T1000 (cell line): ENCODE measurements at places on chromosomes 11 and 22.

DNA sequence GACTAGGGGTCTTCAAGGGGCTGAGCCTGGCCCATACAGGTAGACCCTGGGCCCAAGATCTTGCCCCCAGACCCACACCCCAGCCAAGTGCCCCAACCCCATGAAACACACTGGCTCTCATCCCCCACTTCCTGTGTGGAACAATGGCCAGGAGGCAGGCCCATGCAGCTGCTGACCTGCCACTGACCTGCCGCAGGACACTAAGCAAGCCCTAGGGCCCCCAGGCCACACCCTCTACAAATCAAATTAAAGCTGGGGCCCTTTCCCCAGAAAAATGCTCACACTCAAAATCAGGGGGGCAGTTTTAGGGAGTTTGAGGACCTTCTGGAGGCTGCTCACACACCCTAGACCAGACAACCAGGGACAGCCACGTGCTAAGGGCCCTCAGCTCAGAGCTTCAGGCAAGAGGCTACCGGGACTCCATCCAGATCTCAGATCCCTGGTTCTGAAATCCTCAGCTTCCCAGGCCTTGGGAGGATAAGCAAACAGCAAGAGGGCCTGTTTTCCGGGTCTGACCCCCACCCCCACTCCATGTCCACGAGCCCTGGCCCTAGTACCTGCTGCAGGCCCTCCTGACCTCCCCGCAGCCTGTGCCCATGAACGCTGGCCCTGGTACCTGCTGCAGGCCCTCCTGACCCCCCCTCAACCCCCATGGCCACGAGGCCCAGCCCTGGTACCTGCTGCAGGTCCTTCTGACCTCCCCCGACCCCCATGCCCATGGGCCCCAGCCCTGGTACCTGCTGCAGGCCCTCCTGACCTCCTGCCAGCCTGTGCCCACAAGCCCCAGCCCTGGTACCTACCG lies 10.0 kb downstream of the CARD10 start:
- no peak for DNase-seq

DNA sequence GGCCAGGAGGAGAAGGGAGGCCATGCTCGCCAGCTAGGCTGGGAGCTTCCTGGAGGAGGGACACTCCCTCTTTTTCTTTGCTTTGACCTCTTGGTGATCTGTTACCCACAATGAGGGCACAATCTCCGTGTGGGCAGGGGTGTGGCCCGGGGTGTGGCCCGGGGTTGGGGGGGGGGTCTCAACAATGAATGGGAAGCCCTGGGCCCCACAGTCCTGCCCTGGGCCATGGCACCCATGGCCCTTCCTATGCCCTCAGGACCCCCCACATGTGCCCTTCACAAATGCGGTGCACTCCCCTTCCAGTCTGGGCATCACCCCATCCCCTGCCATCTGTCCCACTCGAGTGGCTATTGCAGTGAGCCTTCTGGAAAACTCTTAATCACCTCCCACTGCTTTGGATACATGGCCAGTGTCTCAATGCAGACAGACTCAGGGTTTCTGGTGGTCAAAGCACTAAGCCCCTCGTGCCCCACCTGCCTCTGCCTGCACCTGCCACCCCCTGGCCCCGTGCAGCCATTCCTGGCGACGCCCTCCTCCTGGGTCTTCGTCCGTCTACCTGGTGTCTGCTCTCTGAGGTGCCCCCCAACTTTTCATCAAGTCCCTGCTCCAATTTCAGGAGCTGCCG lies 611.3 kb downstream of the TBC1D22A start:
- no peak for DNase-seq

DNA sequence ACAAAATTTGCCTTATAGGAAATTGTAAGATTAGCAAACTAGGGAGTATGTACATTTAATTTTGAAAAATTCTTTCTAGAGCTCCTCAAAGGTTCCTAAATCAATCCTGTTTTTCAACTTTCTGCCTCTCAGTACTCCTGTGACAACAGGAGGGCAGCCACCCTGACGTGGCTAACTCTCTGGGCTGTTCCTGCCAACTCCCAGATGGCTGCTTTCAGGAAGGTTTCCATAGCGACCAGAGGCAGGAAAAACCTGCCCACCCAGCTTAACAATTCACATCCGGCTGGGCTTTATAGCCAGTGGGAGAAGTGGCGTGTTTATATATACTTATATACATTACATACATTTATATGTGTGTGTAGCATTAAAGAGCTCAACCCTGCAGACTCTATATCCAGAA lies 26.5 kb downstream of the SGSM3 start:
- DNase-seq: no peak

DNA sequence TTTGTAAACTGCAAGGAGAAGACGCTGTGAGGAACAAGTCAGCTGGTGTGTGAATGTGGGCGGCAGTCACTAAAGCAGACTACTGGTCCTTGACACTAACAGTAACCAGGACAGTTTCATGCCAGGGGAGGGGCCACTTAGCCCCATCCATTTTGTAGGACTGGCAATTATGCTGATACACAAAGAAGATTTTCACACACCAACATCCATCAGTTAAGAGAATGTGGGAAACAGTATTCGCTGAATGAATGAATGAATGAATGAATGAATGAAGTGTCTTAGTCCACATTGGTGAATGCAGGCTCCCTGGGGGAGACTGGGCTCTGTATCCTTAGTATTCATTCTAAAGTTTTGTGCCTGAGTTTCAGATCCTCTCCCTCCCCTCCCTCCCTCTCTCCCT lies 590.4 kb downstream of the BRD1 start:
- DNase-seq: no peak

DNA sequence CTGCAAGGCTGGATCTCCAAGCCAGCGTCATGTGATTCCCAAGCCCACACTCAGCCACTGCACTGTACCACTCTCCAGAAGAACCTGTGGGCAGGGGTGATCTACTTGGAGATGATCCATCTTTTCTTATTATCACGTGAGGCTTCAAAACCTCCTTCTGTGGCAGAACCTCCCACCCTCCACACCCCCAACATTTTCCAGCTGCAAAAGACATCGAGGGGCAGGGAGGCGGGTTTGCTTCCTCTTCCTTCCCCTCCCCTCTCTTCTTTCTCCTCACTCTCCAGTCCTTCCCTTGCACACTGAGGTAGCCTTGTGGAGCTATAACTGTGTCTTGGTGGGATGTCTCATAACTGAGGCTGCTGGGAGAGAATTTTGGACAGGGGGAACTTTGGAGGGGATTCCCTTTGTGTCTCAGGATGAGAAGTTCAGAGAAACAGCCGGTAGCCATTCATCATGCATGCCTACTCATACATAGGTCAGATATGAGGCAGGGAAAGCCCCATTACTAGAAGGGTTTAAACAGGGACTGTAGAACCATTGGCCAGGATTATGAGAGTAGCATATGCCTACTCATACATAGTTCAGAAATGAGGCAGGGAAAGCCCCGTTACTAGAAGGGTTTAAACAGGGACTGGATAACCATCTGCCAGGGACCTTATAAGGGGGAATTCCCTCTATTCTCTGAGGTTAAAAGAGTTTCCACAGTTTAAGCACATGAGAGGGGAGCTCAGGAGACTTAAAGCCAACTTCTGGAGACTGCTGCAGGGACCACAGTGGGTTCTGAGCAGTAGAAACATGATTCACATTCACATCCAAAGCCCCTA lies 420.7 kb upstream of the CADM1 start:
- peak; percentile 46 for DNase-seq

DNA sequence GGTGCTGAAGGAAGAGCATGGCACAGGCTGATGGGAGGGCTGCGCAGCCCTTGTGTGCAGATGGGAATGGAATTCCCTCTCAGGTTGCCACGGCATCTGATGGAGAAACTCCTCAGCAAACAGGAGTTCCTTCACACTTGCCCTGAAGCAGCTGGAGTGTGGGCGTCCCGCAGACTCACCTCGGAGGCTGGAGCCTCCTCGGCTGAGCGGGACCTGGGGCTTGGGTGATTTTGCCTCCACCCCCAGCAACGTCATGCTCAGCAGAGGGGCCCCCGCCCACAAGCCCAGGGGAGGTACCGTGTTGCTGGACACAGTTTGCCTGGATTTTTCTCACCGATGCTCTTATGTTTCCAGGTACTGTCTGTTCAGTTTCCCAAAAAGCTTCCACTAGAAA lies 63.4 kb downstream of the MYO7A start:
- DNase-seq: no peak

DNA sequence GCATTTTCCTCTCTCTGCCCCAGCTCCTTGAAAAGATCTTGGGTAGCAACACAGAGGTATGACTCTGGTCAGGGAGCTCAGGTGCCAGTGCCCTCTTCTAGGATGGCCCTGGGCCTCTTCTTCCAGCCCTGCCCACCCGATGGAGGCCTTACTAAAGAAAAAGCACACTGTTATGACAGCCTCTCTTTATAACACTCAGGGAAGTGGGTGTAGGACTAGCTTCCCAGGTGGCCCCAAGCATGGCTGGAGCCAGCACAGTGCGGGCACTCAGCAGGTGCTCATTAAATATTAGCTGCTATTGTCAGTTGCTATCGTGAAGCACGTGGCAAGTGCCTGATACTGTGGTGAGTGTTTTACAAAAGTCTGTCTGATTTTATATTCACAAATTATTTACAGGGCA lies 127.2 kb upstream of the B3GAT1 start:
- DNase-seq: no peak

- DNase-seq: no peak
These were observed 54.5 kb upstream of the RRAS2 start for GRCh38 chr11:14413307-14414069.

DNA sequence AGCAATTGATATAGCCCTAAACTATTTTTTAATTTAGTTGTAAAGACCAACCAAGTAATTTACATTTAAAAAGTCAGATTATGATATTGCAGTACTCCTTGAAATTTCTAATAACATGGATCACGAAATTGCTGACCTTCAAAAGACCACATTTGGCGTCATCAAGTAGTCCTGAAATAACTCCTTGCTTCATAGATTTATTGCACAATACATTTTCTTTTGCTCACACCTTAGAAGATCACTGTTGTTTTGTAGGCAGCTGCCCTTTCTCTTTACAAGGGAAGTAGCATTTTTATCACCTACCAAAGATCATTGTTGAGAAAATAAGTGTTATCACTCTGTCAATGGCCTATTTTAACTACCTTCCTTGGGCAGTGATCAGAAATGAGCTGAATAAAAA lies 815.8 kb downstream of the METTL15 start:
- DNase-seq: no peak

GRCh38 chr22:31093086-31093850 lies 12.2 kb downstream of the SMTN start:
- DNase-seq: no peak

DNA sequence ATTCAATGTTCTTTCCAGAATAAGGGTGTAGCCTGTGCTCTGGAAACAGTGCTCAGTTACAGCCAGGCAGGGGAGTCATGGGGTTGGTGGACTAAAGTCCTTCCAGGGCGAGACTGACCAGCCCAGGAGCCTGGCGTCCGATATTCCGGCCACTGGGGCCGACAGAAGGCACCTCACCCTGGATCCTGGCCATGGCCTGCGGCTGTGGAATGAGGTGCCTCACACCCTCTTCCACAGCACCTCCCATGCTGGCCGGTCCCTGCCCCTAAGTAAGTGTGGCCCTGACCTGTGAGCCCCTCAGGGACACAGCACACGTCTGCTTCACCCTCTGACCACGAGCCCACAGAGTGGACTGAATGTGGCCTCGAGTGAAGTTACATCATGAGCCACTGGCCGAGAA lies 50.5 kb downstream of the WNT7B start:
- DNase-seq: no peak

GRCh38 chr22:48593551-48593950 lies 1234.1 kb downstream of the BRD1 start:
- DNase-seq: no peak

DNA sequence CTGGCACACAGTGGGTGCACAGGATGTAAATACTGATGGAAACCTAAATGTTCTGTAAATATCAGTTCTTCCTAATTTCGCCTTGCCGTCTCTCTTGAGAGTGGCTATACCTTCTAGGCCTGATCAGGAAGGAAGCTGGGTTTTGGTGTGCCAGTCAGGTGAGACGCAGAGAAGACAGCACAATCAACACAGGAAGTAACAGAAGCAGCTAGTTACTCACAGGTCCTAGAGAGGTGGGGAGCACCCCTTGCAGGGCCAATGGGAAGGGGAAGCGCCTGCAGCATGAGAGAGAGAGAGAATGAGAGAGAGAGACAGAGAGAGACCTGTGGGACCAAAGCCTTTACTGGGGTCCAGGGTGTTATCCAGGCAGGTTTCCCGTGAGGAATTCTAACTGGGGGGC lies 80.8 kb downstream of the FBLN1 start:
- DNase-seq: no peak

DNA sequence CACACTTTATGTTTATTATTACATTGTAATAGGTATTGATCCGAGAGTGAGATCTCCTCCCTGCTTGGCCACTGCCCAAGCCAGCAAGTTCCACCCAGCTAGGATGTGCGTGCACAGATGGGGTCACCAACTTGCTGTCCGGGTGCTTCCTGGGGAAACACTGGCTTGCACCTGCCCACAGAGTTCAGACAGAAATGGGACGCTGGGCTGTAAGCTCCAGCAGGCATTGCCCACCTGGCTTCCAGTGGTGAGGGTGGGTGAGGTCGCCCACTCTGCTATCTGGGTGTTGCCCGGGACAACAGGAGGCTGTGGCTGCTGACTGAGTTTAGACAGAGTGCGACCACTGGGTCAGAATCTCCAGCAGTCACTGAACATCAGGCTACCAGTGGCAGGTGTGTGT lies 289.8 kb upstream of the ANO3 start:
- no peak for DNase-seq

GRCh38 chr11:45485070-45485707 lies 180.2 kb downstream of the CHST1 start:
- DNase-seq: no peak

DNA sequence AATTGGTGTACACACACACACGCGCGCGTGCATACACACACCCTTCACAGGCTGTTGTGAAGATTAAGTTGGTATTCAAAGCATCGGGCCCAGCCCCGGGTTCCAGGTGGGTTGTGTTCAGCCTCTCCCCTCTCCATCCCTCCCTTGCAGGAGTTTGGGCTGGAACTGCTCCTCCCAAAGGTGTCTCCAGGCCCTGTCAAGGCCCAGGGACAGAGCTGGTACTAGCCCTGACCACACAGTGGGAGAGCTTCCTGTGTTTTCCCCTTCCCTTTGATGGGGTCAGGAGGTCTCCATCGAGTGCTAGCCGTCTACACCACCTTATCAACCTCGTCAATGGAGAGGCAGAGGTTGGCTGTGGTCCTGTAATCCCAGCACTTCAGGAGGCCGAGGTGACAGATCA lies 36.5 kb upstream of the CSNK1E start:
- no peak for DNase-seq

DNA sequence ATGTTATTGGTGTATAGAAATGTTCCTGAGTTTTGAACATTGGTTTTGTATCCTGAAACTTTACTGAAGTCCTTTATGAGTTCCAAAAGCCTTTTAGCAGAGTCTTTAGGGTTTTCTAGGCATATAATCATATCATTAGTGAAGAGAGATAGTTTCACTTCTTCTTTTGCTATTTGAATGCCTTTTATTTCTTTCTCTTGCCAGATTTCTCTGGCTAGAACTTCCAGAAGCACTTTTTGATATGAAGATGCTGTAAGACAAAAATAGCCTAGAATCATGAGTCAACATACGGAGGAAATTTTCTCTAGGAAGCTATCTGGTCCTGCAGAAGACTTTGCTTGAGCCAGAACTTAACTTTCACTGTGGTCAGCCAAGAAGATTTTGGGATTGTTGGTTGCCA lies 86.7 kb upstream of the IZUMO1R start:
- DNase-seq: no peak

GRCh38 chr11:12232817-12233601 lies 122.6 kb downstream of the MICAL2 start:
- DNase-seq: no peak
